ENCODE measurements at places on chromosomes 13 and 19.

- H3K27me3 ChIP-seq = peaks cover 10% of the 10 kb centered on the region
- no peak overlapping the region for H3K27ac ChIP-seq
- no peaks in the 10 kb centered on the region for H3K36me3 ChIP-seq
Measured at GRCh38 chr19:31955061-31955460, 390.3 kb upstream of the ZNF507 start.

- H3K4me1 ChIP-seq = peaks cover 18% of the 10 kb centered on the region
- no peak overlapping the region for H3K4me3 ChIP-seq
- DNase-seq = no peak
- no peaks in the 10 kb centered on the region for H3K27me3 ChIP-seq
Measured at GRCh38 chr13:20521364-20522115, 4.1 kb downstream of the CRYL1 start.

DNA sequence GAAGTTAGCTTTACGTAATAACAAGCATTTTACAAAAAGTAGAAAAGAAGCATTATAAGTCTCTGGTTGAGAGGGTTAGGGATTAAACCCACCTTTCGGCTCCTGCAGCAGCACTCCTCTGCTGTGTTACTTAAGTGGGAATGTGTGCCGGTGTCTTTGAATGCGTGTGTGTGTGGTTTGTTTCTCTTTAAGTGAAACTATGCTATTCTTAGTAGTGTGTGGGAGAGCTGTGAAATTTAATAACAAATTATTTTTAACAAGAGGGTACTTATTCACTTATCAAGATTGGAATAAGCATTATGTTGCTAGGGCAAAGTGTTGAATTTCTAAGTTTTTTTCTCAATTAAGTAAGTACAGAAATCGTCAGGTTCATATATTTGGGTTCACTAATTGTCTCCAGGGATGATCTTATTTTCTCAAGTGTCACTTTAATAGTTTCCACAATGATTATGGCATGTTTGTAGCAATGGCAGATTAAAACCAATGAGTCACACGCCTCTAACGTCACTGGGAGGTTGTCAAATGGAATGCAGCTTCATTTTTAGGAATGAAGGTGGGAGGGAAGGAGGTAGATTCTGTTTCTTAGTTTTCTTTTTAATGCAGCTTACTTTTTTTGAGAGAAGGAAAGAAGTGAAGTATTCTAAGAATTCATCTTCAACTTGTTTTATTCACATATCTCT is 151.3 kb downstream of the LMO7 start:
- H3K27me3 ChIP-seq = no peaks in the 10 kb centered on the region
- no peak overlapping the region for H3K4me3 ChIP-seq

- H3K36me3 ChIP-seq = peaks cover 4% of the 10 kb centered on the region
- H3K4me3 ChIP-seq = no peak overlapping the region
- DNase-seq = no peak
- no peak overlapping the region for H3K27ac ChIP-seq
- H3K4me1 ChIP-seq = peaks cover 32% of the 10 kb centered on the region
Measured at GRCh38 chr13:46647512-46648065, 94.6 kb downstream of the LRCH1 start.

Data from central memory CD8-positive, alpha-beta T cell (primary cell).